Fibroblast of the aortic adventitia (primary cell): ENCODE measurements at places on chromosomes 6 and 20. TPM values are rescaled to one million over a fixed set of nuclear protein-coding genes. Genes with fewer than 3 reads are reported as not detected.

The SDCBP2 gene
- 1.4 and 2.3 TPM in 2 replicates for total RNA-seq

GRCh38 chr6:150668900-150669302 is 69.2 kb downstream of the PLEKHG1 start:
- no peak for DNase-seq

The ZNF334 gene
- 0.63 and 14.0 TPM in 2 replicates for total RNA-seq

GRCh38 chr6:14559746-14560536 is 442.4 kb downstream of the CD83 start:
- DNase-seq = no peak

The ELOVL4 gene
- total RNA-seq = 2.1 and 6.4 TPM in 2 replicates

The WFDC12 gene
- not detected in 2 replicates for total RNA-seq

DNA sequence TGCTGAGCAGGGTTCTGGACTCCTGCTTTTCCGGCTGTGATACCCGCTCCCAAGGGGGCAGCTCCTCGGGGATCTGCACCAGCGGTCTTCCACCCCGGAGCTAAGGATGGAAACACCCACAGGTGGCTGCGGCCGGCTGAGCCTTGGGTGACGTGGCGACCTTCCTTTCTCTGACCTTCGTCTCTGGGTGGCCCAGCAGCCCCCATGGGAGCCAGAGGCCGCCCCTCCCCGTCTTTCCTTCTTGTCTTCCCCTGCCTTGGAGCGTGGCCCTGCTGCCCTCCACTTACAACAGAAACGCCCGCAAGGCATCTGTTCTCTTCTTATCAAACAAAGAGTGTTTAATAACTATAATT is 405.7 kb downstream of the TAF4 start:
- no peak for DNase-seq

The LAMA2 gene
- 99.1 and 103 TPM in 2 replicates for total RNA-seq

The ARID1B gene
- 47.7 and 55.9 TPM in 2 replicates for total RNA-seq

The CGA gene
- not detected in 2 replicates for total RNA-seq

- DNase-seq = no peak
These were observed 151.0 kb upstream of the RPS6KA2 start for GRCh38 chr6:166778046-166778445.

DNA sequence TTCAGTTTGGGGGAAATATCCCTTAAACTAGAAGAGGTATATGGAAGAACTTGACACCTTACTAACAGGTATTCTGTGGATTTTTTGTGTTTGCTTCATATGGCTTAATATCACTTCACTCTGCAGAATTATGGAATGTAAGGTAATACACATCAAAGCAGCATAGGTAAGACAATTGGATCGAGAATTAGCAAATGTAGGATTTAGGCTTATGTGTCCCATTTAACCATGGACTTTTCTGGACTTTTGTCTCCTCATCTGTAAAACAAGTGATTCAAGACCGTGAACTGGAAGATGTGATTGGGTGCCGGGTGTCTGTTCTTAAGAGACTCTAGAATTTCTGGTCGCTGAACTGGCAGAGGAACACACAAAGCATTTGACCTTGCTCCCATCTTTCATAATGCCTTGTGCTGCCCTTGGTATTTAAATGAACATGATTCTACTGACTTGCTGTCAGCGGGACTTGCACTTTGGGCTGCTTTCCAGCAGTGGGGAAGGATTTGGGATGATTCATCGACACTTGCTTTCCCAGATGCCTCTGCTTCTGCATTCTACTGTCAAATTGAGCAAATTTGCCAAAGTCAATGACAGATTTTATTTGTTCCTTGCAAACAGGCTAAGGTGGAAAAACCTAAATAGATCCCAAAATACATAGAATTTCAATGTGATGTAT is 199.8 kb downstream of the PLCB1 start:
- peak; percentile 53 for DNase-seq

- DNase-seq = no peak
These were observed 5.6 kb downstream of the ANKS1A start for GRCh38 chr6:34894693-34895092.

The BCAS1 gene
- 0.09 and 2.3 TPM in 2 replicates for total RNA-seq

GRCh38 chr6:12026120-12026519 is 14.0 kb downstream of the HIVEP1 start:
- DNase-seq = no peak

- peak; percentile 25 for DNase-seq
These were observed 14.7 kb downstream of the FOXQ1 start for GRCh38 chr6:1326535-1327121.

The C20orf144 gene
- 0.16 and 0.18 TPM in 2 replicates for total RNA-seq

The DUSP15 gene
- 9.9 TPM in 1 of 2 replicates, not detected in the other for total RNA-seq

DNA sequence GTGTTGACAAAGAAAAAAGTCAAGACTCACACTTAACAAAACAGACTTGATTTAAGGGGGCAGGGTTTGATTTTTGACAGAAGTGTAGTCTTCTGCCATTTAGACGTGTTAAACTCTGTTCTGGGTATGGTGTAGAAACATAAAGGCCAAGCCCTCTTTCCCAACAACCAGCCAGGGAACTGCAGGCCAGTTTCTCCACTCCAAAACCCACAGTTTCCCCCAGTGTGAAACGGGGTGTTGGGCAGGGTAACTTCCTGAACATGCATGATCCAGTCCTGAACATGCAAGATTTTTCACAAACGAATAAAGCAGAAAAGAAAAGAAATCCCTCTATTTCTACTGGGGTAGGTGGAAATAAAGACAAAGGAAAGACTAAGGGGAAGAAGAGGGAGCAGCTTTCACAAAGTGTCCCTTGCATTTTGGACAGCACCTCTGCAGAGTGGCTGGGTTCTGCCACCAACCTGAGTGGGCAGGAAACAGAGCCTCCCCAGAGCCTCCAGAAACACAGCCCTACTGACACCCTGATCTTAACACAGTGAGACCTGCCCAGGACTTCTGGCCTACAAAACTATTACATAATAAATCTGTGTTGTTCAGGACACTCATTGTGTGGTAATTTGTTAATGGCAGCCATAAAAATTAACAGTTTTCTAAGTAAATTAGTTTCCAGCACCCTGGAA is 7.5 kb downstream of the APMAP start:
- no peak for DNase-seq
